ENCODE measurements at places on chromosomes 12 and 14.

DNA sequence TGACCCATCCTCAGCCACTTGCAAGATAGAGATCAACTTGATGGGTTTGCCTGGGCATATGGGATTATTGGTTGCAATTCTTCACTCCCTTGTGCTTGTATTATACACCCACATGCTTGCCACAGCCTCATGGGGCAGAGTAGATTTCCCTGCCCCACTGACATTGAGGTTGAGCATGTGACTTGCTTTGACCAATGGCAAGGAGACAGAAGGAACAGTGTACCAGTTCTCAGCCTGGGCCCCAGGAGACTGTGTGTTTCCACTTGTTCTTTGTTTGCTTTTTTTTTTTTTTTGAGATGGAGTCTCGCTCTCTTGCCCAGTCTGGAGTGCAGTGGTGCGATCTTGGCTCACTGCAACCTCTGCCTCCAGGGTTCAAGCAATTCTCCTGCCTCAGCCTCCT lies 31.8 kb downstream of the CALM1 start:
- H3K27me3 ChIP-seq = no peaks in the 10 kb centered on the region
- no peaks in the 10 kb centered on the region for H3K36me3 ChIP-seq
- no peak overlapping the region for H3K4me3 ChIP-seq
- no peak overlapping the region for H3K27ac ChIP-seq
- no peak for ATAC-seq
- peaks cover 3% of the 10 kb centered on the region for H3K4me1 ChIP-seq

DNA sequence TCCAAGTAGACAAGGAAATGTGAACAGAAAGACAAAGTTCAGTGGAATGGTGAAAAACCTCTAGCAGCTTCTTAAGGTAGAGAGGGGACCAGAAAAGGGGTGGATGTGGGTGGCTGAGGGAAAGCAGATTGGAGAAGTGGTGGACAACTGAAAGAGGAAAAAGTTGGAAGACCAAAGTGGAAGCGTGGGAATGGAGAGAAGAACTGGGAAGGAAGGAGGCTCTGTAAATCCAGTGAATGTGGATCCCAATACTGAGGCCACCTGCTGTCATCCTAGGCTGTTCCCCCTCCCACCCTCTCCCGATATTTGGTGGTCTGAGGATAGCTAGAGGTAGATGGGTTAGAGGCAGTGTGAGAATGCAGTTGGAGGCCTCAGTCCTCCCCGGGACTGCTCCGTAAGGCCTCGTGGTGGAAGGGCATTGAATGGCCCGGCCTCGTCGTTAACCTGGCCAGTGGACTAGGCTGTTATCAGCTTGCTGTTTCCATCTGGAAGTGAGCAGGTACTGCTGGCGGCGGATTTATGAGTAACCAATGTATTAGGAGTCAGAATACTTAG lies 822 bp upstream of the POU6F1 start:
- peak overlapping the region; percentile 96 for H3K4me3 ChIP-seq
- no peaks in the 10 kb centered on the region for H3K27me3 ChIP-seq
- peaks cover 14% of the 10 kb centered on the region for H3K36me3 ChIP-seq
- peak overlapping the region; percentile 94 for H3K27ac ChIP-seq
- ATAC-seq = no peak

DNA sequence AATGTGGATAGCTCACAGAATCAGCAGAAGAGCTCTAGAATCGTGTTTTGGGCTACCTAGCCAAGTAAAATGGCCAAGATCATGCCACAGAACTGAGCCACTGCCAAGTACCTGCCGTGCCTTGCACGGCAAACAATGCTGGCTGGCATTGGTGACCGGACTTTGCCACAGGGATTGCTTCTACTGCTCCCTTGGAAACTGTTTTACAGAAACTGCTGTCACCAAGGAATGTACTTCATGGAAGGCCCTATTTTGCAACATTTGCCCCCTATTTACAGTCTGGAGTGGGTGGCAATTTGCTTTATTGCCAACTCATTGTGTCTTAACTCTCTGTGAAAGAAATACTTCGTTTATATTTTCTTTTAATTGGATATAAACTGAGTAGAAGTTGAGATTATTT lies 49.0 kb downstream of the BORCS5 start:
- peaks cover 7% of the 10 kb centered on the region for H3K4me1 ChIP-seq
- H3K36me3 ChIP-seq = no peaks in the 10 kb centered on the region
- peak overlapping the region; percentile 28 for H3K27ac ChIP-seq

- H3K27ac ChIP-seq = no peak overlapping the region
- no peaks in the 10 kb centered on the region for H3K27me3 ChIP-seq
- ATAC-seq = no peak
- H3K4me3 ChIP-seq = no peak overlapping the region
- no peaks in the 10 kb centered on the region for H3K4me1 ChIP-seq
Measured at GRCh38 chr12:118145113-118145797, 9.3 kb downstream of the PEBP1 start.

DNA sequence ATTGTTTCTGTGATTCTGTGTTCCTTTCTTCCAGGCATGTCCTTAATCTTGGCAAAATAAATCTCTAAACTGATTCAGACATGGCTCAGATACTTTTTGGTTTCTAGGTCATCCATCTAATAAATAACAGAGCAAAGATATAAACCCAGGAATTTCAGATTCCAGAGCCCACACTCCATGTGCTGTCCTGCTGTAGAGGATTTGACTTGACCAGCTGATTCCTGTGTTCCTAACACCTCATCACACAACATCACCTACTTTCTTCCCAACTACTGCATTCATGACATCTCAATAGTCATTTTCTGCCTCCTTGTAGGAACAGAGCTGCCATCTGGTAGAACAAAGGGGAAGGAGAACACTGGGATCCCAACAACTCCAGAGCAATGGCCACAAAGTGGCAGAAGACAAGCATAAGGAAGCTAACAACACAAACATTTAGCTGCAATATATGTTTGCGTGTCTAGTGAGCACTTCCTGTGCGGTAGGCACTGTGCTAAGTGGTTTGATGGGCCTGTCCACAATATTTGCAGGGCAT lies 91.9 kb upstream of the OVCH1 start:
- no peak for ATAC-seq
- H3K27ac ChIP-seq = no peak overlapping the region
- no peaks in the 10 kb centered on the region for H3K27me3 ChIP-seq
- no peak overlapping the region for H3K4me3 ChIP-seq

DNA sequence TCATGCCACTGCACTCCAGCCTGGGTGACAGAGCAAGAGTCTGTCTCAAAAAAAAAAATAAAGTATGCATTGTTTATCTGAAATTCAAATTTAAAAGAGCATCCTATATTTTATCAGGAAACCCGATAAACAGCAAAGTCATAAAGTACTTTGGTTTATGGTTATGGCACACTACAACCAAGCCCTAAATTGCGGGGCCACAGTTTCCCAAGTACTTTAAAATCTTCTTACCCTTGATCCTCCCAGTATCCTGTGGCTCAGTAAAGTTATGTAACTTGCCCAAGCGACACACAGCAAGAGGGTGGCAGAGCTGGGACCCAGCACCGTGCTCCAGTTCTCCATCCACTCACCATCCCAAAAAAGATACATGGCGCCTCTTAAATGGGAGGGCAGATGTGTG lies 35.2 kb downstream of the KSR2 start:
- ATAC-seq = no peak
- H3K4me3 ChIP-seq = no peak overlapping the region
- H3K36me3 ChIP-seq = no peaks in the 10 kb centered on the region
- peaks cover 9% of the 10 kb centered on the region for H3K27me3 ChIP-seq
- no peak overlapping the region for H3K27ac ChIP-seq

DNA sequence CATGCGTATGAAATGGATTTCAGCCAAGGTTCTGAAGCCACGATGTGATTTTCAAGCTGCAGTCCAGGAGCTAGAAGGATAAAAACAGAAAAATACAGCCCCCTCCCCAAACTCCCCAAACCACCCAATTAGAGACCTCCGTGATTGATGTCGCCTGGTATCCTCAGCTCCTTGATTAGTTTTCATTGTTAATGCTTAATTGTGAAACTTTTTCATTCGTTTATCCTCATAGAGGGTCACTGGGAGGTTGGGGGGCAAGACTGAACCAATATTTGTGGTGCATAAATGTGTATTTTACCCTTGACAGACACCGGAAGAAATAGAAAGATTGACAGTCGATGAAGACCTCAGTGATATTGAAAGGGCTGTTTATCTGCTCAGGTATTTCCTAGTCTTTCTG lies 1.6 kb downstream of the PPP4R4 start:
- peaks cover 2% of the 10 kb centered on the region for H3K4me1 ChIP-seq
- H3K27ac ChIP-seq = no peak overlapping the region
- no peaks in the 10 kb centered on the region for H3K36me3 ChIP-seq
- H3K4me3 ChIP-seq = no peak overlapping the region

DNA sequence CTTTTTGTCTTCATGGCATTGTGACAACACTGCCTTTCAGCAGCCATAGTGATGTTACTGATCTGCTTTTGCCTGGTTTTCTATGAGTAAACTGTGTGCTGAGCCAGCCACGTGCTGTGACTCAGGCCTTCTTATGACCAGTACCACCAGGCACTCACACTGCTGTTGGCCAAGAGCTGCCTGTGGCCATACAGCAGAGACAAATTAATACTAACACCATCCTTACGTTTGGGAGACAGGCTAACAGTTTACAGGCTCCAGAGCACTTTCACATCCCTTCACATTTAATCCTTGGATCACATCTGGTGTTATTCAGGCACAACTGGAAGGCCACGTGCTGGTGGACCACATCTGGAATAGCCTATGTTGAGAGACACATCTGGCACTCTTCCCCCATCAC lies 377.9 kb downstream of the CCDC91 start:
- no peak overlapping the region for H3K27ac ChIP-seq
- ATAC-seq = no peak
- no peaks in the 10 kb centered on the region for H3K36me3 ChIP-seq
- no peaks in the 10 kb centered on the region for H3K27me3 ChIP-seq
- H3K4me1 ChIP-seq = no peaks in the 10 kb centered on the region

DNA sequence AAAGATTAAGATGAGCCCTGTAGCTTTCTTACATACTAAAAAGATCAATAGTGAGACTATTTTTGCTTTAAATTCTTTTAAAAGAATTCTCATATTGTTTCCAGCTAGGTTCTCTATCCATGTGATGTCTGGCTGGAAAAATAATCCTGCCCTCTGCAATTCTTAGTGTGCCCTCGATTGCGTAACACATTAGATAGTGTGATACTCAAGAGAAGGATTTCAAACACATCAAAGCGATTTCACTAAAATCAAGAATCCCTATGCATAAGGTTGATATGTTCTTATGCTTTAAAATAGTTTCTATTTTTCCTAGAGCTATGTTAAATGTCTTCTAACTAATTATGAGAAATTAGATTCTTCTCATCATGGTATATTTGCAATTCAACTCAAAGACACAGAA lies 127.3 kb upstream of the PLEKHA5 start:
- H3K27ac ChIP-seq = no peak overlapping the region
- H3K36me3 ChIP-seq = no peaks in the 10 kb centered on the region
- H3K4me3 ChIP-seq = no peak overlapping the region

GRCh38 chr12:52122540-52122871 lies 43.0 kb downstream of the SMIM41 start:
- ATAC-seq = no peak
- H3K36me3 ChIP-seq = no peaks in the 10 kb centered on the region
- H3K4me3 ChIP-seq = no peak overlapping the region
- no peaks in the 10 kb centered on the region for H3K4me1 ChIP-seq
- H3K27me3 ChIP-seq = peaks cover 48% of the 10 kb centered on the region
- no peak overlapping the region for H3K27ac ChIP-seq

DNA sequence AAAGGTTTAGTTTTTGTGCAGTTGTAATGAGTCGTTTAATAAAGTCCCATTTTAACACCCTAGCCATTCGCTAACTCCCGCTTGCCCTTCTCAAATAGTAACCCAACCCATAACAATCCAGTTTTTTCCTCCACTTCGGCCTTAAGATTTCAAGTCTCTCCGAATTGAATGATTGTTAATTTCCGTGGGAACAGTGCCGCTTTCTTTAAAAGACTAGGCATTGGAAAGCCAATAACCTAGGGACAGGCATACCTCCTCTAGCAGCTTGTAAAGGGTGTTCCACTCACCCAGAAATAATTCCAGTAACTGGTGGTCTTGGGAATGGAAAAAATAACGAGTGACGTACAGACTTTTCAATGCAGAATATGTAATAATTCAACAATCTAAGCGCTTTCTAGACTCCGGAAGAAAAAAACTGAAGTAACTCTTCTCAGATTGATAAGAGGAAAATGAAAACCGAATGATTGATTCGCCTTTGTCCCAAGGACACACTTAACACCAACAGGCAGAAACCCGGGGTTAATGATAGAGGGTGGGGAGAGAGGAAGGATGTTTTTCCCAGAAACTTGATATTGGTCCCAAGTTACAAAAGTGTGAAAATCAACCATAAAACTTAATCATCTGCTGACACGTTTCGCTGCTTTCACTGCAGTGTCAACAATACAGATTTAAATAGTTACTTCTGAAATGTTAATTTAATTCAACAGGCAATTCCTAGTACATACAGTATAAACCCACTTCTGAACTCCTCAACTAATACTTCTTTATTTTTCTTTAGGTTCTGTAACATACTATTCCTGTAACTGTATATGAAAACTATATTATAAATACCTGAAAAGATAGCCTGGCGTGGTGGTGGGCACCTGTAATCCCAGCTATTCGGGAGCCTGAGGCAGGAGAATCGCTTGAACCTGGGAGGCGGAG lies 1.0 kb upstream of the SINHCAF start:
- H3K4me1 ChIP-seq = peaks cover 24% of the 10 kb centered on the region
- H3K27ac ChIP-seq = peak overlapping the region; percentile 49
- no peak for ATAC-seq
- H3K36me3 ChIP-seq = no peaks in the 10 kb centered on the region
- peak overlapping the region; percentile 89 for H3K4me3 ChIP-seq

- no peaks in the 10 kb centered on the region for H3K27me3 ChIP-seq
- peaks cover 4% of the 10 kb centered on the region for H3K4me1 ChIP-seq
- H3K27ac ChIP-seq = peak overlapping the region; percentile 99
- peak overlapping the region; percentile 83 for H3K4me3 ChIP-seq
- no peaks in the 10 kb centered on the region for H3K36me3 ChIP-seq
Measured at GRCh38 chr14:23284654-23285529, 1.0 kb downstream of the HOMEZ start.

DNA sequence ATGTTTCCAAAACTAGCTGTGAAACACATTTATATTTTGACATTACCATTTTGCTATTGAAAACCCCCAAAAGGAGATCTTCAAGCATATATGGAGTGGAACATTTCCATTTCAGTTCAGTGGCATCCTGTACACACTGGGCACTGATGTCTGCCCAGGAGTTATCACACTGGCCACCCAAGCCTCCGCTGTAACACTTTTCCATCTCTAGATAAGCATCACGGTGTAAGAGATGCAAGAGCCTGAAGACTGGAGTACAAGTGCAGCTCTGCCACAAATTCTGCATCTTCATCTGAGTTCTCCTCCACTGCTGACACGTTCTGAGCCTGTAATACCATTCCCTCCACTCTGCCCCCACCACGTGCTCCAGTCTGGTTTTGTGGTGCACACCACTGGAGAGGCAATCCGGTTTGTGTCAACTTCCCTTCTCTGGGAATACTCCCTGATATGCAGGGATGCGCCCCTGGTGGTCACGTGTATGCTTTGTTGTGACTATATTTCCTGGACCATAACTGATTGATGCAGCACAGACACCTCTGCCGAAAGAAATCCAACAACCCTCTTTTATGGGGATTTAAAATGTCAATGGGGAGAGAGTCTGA lies 12.7 kb downstream of the SPTLC2 start:
- no peaks in the 10 kb centered on the region for H3K36me3 ChIP-seq
- H3K4me3 ChIP-seq = no peak overlapping the region
- ATAC-seq = no peak

- peaks cover 27% of the 10 kb centered on the region for H3K36me3 ChIP-seq
- peak overlapping the region; percentile 92 for H3K4me3 ChIP-seq
- H3K4me1 ChIP-seq = peaks cover 11% of the 10 kb centered on the region
- H3K27ac ChIP-seq = peak overlapping the region; percentile 85
- no peaks in the 10 kb centered on the region for H3K27me3 ChIP-seq
Measured at GRCh38 chr14:58200480-58200841, 512 bp downstream of the ACTR10 start.
